Stomach (tissue), 19 donors: ENCODE measurements at places on chromosomes 6 and 20. TPM values are rescaled to one million over a fixed set of nuclear protein-coding genes. Genes with fewer than 3 reads are reported as not detected.

Gene SALL4
- polyA plus RNA-seq: not detected

Gene ATP6V1G2
- polyA plus RNA-seq: 0.98 TPM

Gene PSORS1C2
- polyA plus RNA-seq: not detected

Gene DDX39B
- 383 TPM for polyA plus RNA-seq

Gene STMN3
- 12.5 TPM for polyA plus RNA-seq

Gene LAMA4
- polyA plus RNA-seq: 18.5 TPM

Gene FAM217A
- 0.68 TPM for polyA plus RNA-seq
